Thoracic aorta (tissue), 2 donors: ENCODE measurements at places on chromosomes 1 and 21.

DNA sequence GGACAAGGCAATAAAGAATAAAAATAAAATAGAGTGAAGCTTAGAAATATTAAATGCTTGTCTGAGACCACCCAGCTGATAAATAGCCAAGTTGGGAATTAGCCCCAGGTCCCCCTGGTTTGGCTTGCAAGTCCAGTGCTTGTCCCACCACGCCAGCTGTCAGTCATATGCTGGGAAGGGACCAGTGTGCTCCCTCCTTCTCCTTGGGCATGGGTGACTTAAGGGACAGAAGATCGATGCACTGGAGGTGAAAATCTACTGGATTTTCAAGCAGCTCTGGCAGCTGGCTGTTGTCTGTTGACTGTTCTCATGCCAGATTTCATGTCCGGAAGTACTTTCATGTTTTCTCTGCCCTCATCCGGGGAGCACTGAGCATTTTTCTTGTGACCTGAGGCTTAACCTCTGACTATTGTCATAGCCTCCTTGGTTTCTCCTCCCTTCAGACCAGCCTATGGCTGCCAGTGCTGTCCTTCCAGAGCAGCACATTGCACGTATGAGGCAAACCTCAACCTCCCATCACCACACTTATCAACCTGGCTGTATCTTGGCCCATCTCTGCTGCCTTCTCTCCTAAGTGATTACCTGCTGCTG, 12.4 kb downstream of the LMOD1 start:
- no peak for DNase-seq

DNA sequence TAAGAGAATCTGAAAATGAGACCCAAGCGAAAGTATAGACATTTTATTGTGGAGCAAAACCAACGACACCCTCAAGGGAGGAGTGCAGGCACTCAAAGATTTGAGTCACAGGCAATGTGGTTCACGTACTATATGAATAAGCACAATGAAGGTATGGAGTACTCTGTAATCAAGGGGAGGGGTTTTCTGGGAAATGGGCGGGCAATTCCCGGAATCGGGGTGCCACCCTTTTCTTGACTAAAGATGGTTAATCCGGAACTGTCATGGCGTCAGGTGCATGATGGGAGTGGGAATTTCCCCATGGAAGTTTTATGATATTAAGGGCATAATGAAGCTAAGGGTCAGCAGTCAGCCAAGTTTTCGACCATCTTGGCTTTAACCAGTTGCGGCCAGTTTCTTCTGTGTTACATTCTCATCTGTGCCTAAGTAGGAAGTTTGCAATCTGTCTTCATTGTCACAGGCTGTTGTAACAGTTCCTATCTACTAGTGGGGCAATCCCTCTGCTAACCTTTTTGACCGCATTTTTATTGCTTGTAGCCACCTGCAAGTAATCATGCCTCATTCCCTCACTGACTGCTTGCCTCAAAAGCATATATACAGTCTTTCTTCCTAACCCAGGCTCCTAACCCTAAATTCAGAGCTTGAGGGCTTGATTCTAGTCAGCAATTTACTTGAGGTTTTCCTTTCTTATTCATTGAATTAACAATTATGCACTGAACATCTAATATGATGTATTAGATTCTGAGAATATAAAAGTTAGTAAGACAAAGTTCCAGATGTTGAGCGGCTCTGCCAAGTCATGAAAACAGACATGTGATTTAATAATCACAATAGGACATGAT, 775 bp upstream of the AIM2 start:
- no peak for DNase-seq

DNA sequence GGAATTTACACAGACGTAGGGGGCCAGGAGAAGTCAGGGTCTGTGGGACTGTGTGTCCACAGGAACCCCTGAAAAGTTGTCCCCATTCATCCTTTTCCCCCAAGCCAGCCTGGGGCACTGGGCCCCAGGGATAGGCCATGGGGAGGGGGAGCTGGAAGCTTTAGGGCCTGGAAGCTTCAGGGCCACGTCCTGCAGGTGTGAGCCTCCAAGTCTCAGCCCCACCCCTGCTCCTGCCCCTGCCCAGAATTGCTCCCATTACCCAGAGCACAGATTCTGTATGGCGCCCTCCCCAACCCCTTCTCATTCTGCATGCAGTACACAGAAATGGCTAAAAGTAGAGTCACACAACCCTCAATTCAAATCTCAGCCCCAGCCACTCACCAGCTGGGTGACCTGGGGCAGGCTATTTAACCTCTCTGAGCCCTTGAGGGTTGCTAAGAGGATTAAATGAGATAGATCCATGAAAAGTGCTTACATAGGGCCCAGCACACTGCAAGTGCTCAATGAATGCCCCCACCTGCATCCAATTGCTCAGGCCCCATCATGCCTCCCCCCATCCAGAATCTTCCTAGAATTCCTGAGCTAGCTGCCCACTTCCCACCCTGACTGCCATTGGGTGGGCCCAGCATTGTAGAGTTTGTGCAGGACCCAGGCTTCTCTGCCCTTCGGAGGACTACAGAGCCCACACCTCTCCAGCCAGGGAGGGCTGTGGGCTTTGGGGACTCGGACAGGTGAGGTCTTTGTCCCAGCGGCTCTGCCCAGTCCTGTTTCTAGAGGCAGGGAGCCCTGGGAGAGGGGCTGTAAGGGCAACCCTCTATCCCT, 6.5 kb downstream of the RAP1GAP start:
- DNase-seq: no peak

DNA sequence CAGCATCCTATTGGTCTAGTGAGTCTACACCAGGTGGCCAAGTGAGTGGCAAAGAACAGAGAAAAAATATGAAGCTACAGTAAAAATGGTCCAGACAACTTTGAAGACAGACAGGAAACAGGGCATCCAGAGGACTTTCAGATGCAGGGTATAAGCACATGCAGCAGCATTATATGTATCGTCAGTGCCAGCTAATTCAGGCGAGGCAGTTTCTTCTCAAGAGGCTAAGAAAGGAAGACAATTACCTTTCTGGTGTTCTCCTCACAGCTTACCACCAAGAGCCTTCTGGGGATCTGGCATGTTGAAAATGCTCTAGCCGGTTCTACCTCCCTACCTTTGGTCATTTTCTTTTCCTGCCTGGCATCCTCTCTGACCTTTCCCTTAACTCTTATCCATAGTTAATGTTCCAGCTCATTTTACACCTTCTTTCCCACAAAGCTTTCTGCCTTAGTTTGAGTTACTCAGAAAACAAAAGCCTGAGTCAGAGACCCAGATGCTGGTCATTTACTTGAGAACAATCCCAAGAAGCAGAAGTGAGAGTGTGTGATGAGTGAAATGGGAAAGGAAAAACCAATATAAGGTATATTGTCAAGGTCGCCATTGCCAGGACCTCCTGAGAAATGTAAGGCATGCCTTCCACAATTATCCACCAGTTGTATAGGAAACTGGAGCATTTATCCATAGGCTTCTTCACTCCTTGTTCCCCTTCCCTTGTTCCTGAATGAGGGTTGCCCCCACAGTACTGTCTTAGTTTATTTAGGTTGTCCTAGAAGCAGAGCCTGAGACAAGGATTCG, 444.1 kb downstream of the PLPP3 start:
- no peak for DNase-seq

GRCh38 chr1:156104065-156104810, 10.3 kb upstream of the LMNA start:
- DNase-seq: no peak

DNA sequence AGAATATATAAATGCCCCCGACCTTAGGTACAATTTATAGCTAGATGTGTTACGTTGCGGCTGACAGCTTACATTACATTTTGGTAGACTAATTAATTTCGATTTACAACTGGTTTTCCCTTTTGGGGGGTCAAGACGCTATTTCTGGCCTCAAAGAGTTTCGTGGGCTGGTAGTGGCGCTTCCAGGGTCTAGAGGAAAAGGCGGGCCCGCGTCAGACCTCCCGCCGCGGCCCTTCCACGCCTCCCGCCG, 391 bp downstream of the IFT25 start:
- no peak for DNase-seq

- no peak for DNase-seq
Measured at GRCh38 chr1:61936839-61937238, 194.6 kb downstream of the PATJ start.

DNA sequence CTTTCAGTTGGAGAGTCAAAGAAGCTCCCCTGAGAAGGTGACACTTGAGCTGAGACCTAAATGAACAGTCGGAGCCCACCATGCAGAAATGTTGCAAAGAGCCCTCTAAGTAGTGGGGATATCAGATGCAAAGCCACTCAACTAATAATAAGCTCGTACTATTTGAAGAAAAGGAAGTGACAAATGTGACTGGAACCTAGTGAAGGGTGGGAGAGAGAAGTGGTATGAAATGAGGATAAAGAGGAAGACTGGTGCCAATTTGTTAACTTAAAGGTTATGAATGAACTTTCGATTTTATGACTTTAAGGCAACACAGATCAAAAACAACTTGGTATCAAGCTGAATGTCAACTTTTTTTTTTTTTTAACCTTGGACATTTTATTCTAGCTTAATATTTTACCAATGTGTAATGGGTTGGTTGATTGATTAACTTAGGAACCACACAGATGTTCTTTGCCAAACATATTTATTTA, 14.7 kb downstream of the LYPLAL1 start:
- no peak for DNase-seq

DNA sequence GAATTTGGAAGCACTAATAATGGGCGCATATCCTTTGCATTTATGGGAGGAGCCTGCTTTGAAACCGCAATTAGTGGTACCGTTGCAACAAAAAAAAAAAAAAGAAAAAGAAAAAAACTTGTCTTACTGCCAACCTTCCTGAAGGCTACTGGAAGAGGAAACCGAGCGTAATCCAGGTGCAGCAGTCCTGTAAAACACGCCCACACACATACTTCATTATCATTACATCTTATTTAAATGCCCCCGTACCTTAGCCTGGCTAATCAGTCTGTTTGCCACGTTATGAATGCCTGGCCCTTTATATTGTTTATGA, 686 bp upstream of the ZNF281 start:
- no peak for DNase-seq

GRCh38 chr1:107912656-107913055, 52.3 kb downstream of the VAV3 start:
- DNase-seq: no peak

GRCh38 chr1:224751624-224752311, 135.7 kb downstream of the CNIH3 start:
- no peak for DNase-seq

DNA sequence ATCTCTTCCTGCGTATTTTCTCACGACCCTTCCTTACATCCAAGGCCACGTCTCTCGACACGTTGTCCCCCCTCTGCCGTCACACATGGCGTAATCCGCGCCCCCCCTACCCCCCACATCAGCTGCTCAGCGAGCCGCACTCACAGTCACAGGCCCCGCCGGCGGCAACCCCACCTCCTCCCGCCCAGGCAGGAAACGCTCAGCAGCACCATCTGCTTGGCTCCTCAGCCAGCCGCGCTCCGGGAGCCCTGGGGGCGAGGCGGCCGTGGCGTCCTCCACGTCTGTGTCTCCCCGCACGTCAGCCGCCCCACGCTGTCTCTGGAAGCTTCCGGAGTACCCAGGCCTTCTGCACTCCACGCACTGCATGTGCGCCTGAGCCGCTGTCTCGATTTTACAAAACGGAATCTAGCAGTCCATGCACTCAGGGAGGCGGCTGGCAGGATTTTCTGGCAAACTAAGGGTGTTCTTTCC, 64.6 kb downstream of the SIK1 start:
- DNase-seq: no peak

DNA sequence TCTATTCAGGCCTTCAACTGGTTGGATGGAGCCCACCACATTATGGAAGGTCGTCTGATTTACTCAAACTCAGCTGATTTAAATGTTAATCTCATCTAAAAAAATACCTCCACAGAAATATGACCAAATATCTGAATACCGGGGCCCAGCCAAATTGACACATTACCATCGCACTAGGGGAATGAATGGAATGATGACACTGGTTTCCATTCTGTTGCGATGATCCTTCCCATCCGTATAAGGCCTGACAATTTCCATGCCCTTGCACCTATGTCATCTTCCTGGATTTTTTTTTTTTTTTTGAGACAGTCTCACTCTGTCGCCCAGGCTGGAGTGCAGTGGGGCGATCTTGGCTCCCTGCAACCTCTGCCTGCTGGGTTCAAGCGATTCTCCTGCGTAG, 397.5 kb downstream of the KIF26B start:
- DNase-seq: no peak

GRCh38 chr21:42799948-42800347, 79.4 kb downstream of the WDR4 start:
- no peak for DNase-seq

DNA sequence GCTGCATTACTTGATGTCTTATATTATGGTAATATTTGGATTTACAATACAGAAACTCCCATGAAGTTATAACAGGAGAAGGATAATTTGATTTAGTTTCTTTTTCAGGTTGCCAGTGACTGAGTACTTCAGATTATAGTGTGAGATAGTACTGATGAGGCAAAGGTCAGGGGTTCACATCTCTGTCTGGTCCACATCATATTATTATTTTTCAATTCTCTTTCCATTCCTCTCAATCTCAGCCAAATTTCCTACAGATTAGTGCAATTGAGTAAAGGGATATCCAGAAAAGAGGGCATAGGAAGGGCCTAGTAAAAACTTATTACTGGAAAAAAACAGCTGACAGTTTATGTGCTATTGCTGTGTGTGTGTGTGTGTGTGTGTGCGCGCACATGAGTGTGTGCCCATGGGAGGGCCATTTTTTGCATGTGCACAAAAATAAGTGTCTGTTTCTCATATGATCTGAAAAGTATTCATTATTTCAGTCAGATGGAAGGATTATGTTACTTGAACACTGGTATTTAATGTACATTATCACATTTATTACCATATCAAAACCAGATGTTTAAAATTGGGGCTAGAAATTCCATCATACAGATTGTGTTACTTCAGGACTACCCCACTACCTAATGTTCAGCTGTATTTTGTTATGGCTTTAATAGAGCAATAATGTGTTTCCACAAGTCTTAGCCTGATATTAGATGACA, 78.3 kb upstream of the KCNK2 start:
- DNase-seq: no peak

GRCh38 chr21:18601146-18601545, 197.6 kb upstream of the TMPRSS15 start:
- DNase-seq: no peak

- no peak for DNase-seq
Measured at GRCh38 chr1:245516284-245516759, 361.5 kb downstream of the KIF26B start.

DNA sequence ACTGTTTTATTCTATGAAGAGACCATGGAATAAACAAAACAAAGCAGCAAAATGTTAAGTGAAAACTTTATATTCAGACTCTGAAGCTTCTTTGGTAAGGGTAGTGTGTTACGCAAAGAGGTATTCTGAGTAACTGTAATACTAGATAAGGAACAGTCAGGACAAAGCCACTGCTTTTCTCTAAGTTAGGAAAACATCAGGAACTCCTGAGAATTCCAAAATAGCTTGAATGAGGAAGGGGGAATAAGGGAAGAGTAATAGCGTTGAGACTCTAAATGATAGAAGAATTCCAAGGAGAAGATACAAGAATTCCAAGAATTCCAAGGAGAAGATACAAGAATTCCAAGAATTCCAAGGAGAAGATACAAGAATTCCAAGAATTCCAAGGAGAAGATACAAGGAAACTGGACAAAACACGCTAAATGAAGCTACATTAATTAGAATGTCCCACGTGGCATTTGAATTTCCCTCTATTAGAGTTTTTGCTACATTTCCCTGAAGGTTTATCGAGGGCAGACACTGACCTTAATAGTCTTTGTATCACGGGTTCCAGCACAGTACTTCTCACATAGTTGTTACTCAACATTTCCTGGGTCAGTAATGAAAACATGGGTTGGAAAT, 71.5 kb downstream of the SMYD3 start:
- no peak for DNase-seq
